ENCODE measurements at places on chromosomes 11 and 22.

- no peak for DNase-seq
Observed at GRCh38 chr11:59263225-59263894, 50.6 kb upstream of the MPEG1 start.

DNA sequence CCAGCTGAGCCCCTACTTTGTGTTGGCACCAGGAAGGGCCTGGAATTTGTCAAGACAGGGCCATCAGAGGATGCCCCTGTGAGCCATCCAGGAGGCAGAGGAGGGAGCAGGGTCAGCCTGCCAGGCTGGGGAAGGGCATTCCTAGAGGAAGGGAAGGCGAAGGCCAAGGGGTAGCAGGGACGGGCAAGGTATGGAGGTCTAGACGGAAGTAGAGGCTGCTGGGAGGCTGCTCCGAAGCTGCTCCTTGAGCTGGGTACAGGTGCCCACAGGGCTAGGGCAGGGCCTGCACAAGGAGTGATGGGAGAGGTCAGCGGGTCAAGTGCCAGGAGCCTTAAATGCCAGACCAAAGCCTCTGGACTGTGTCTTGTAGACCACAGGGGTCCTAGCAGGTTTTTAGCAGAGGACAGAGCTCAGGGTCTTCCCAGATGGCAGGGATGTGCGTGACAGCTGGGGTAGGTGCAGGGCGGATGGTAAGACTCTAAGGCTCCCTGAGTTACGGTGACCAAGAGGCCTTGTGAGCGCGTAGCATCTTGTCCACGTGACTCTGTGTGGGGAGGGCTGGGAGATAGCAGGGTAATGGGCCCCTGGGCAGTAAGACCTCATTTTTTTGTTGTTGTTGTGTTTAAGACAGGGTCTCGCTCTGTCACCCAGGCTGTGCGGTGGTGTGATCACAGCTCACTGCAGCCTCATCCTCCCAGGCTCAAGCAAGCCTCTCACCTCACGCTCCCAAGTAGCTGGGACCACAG, 31.7 kb upstream of the CSNK1E start:
- no peak for DNase-seq

- DNase-seq: no peak
Observed at GRCh38 chr22:41551877-41552582, 7.8 kb upstream of the POLR3H start.

DNA sequence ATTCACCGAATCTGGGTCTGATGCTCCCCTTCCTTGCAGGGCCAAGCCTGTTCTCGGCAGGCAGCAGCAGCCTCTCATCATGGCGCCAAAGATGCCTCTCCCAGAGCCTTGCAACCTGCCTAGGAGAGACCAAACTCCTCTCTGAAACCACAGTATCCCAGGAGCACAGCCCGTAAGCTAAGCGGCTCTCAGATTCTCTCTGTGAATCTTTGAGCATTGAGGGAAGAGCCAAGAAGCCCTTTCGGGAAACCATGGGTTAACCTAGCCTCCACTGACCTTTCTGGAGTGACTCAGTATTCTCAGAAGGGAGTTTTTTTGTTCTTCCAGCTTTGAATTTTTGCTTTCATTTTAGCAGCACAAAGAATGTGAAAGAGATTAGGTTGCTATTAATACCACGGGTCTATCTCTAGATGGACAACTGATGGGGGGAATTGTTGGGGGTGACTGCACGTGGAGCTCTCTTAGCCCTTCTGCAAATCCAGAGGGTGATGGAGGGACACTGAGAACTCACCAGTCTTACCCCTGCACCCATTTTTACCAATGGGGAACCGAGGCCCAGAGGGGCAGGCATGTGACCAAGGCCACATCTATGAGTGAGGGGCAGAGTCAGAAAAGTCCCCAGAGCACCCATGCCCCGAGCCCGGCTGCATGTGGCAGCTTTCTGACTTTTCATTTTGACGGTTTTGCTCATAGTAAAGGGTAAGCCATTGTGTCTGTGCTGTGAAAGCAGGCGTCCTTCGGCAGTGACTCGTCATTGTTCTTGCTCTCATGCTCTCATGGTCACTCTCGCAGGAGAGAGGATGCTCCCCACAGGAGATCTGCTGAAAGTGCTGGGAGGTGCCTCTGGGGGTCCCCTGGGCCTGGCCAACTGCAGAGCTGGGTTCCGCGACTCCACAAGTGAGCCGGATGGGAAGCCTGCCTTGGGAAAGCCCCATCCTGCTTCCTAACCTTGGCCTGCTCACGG, 36.0 kb downstream of the IRAG1 start:
- DNase-seq: no peak

GRCh38 chr22:35150183-35151107, 84.5 kb downstream of the ISX start:
- DNase-seq: peak; percentile 9

GRCh38 chr11:44987506-44987905, 36.8 kb upstream of the TP53I11 start:
- no peak for DNase-seq

GRCh38 chr22:44479662-44480061, 18.4 kb downstream of the RTL6 start:
- DNase-seq: no peak

GRCh38 chr11:64887757-64888405, 9.5 kb upstream of the EHD1 start:
- DNase-seq: peak; percentile 44

GRCh38 chr11:15006139-15006759, 34.1 kb upstream of the CALCA start:
- DNase-seq: peak; percentile 1

GRCh38 chr11:15278128-15278527, 163.4 kb downstream of the INSC start:
- no peak for DNase-seq

GRCh38 chr11:86678296-86678695, 5.9 kb upstream of the ME3 start:
- DNase-seq: no peak

DNA sequence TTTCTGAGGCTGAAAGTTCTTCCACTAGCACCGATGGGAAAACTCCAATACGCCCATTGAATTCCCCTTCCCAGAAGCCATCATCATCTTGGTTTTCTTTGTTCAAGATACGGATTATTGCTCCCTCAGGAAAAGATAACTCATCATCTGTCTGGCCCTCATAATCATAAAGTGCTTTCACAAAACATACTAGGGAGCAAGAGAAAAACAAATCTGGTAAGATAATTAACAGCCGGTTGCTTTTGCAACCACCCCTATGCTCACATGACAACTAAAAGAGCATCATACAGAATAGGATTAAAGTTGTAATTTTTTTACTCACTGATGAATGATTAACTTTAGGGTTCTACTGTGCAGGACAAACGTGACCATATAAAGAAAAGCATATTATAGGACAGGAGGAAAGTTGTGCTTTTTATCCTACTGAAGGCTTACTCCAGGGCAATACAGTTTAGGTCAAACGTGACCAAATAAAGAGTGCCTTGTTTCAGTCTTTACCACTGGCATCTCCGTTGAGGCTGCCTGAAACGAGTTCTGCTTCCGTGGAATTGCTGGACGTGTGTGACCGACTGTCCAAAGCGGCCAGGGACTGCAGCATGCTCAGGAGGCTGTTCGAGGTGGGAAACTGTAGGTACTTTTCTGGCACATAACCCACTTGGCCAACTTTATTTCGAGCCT, 28.6 kb downstream of the ATG16L2 start:
- DNase-seq: no peak

DNA sequence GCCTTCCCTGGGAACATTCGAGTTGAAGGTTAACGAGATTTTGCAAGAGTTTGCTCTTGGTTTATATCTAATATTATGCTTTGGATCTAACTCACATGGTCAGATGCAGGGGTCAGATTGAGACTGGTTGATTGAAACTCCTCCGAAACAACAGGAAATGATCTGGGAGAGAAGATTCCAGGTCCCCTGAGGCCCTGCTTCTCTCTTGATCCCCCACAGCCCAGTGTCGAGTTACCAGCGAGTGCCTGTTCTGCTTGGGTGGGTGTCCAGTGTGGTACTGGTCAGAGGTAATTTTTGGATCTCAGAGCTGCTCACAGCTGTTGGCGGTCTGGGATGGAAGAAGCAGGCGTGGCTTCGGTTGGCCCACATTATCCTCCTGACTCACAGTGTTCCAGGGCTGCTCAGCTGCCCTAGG, 9.2 kb downstream of the FBLN1 start:
- DNase-seq: no peak

DNA sequence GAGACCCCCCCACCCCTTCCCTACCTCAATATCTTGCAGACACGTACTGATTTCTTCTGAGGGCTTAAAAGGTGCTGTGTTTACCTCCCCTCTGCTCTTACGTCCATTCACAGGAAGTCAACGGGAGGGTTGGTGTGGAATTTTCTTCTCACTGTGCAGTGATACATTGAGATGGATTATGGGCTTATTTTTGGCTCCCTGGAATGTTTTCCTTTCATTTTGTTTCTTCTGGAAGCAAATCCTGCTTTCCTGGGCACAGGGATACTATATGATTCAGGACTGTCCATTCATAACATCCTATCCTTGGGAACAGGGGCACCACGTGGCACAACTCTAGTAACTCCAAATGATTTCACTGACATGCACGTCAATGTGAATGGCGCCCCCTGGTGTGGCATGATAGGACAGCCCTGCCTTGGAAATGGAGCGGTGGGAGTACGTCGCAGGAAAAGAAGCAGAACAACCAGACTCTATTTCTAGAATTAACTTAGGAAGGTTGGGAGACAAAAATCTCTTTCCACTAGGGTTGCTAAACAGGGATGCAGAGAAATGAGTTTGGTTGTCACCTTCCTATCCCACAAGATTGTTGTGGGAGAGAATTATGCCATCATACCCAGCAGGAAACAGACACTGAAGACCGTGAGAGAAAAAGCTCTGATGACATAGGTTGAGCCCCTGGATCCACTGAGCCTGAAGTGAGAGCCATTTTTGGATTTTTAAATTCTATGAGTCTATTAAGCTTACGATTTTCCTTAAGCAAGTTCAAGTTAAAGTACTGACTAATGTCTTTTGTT, 146.5 kb upstream of the RAG2 start:
- DNase-seq: peak; percentile 49

- DNase-seq: no peak
Observed at GRCh38 chr11:83256602-83257340, 29.4 kb downstream of the CCDC90B start.

DNA sequence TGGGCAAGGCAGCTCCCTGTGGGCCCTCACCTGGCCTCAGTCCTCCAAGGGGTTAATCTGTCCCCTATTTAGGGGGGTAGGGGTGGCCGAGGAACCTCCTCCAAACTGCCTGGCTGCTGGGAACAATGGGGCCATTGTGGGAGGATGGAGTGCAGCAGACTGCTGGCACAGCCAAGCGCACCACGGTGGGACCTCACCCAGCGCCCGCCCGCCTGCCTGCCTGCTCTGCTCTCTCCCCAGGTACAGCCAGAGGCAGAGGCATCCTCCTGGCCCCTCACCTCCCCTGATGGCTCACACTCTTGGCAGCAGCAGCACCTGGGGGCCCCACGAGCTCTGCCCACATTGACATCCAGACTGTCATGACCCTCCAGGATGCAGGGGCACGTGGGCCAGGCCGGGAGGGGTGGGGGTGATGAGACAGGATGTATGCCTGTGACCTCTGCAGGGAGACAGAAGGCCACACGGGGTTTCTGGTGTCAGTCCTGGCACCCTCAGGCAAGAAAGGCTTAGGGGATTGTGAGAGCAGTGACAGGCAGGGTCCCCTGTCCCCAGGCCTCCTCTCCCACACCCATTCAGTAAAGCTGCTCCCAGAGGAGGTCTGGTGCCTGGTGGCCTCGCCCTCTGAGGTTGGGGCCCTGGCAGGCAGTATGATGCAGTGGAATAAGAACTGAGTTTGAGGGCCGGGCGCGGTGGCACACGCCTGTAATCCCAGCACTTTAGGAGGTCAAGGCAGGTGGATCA, 11.4 kb downstream of the BCL9L start:
- peak; percentile 48 for DNase-seq

DNA sequence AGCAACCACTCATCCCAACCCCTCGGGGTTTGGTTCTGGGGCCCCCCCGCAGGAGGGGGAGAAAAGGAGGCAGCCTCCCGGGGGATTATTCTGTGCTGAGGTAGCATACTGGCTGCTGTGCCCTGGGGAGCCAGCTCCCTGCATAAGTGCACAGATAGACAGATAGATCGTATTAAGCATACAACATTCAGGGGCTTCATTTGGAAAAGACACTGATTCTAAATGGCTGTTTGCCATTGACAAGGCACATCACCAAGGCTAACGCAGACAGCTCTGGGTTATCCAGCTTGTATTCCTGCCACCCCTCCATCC, 547.9 kb downstream of the BUD13 start:
- DNase-seq: no peak

DNA sequence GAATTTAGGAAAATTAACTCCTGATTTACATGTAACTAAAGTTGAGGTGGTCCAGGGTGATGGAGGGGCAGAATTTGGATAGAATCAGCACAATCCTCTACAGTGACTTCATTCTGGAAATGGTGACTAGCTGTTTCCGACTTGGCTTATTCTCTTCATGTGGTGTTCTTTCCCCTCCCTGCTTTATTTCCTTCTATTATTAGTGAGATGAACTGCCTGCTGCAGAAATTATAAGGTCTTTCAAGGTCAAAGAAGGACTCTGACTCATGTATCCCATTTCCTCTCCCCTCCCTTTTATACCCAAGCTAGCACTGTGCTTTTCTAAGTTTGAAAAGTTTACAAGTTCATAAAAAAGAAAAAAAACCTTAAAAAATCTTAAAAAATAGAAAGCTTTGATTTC, 12.2 kb upstream of the MRPL17 start:
- DNase-seq: no peak

Data from NCI-H2081 (cell line).